ENCODE measurements at places on chromosomes 1 and 21. TPM values are rescaled to one million over a fixed set of nuclear protein-coding genes. Genes with fewer than 3 reads are reported as not detected.

The REN gene
- 1.1 TPM for total RNA-seq

The DISP3 gene
- under 0.01 TPM for total RNA-seq

The CYP4B1 gene
- total RNA-seq = not detected

The THRAP3 gene
- 73.8 TPM for total RNA-seq

The PRAMEF18 gene
- total RNA-seq = not detected

The IGSF9 gene
- not detected for total RNA-seq

The SLC44A3 gene
- total RNA-seq = 0.18 TPM

The SLC45A3 gene
- 5.5 TPM for total RNA-seq

The SPRTN gene
- total RNA-seq = 14.1 TPM

The TEDDM1 gene
- not detected for total RNA-seq

The MCOLN3 gene
- total RNA-seq = not detected

The TMEM82 gene
- total RNA-seq = not detected

The ANKRD35 gene
- total RNA-seq = 5.5 TPM

The RGS13 gene
- not detected for total RNA-seq

The CTSE gene
- 0.18 TPM for total RNA-seq

The LCE2C gene
- not detected for total RNA-seq

The NDUFV3 gene
- total RNA-seq = 51.7 TPM

The MNDA gene
- not detected for total RNA-seq

The ACBD3 gene
- 54.8 TPM for total RNA-seq

The GBP7 gene
- total RNA-seq = not detected

The CRYAA gene
- not detected for total RNA-seq

The IGSF21 gene
- total RNA-seq = not detected

The SLAMF8 gene
- 0.18 TPM for total RNA-seq

The ERMAP gene
- 10.1 TPM for total RNA-seq

The BLACAT1 gene
- total RNA-seq = not detected

The CNTN2 gene
- not detected for total RNA-seq

The ZNF670 gene
- total RNA-seq = 2.8 TPM
